ENCODE measurements at places on chromosomes 16 and 17.

DNA sequence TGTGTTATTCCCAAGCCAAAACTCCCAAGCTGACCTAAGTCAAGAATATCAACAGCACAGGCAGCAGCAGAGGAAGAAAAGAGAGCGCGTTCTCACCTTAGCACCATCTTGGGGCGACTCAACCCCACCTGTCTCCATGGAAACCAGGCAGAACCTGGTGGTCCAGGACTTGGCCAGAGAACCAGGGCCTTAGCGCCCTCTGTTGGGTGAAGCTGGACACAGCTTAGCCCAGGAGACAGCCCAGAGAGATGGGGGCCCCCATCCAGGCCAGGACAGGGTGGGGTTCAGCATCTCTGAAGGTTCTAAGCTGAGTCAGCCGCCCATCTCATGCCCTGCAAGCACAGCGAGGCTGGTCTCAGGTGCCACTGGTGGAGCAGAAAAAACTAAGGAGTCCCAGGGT lies 60.1 kb upstream of the TMEM132E start:
- no peak for DNase-seq

GRCh38 chr16:87246269-87247065 lies 70.7 kb downstream of the C16orf95 start:
- no peak for DNase-seq

DNA sequence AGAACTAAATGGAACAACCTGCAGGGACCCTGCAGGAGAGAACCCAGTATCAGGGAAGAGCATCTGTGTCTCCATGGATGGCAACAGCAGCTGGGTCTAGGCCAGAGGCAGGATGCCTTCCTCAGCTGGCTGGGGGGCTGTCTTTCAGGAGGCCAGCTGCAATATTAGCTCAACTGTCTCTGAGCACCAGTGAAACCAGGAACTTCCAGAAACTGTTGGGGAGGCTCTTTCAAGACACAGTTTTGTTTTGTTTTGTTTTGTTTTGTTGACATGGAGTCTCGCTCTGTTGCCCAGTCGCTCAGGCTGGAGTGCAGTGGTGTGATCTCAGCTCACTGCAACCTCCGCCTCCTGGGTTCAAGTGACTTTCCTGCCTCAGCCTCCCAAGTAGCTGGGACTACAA lies 7.6 kb downstream of the GPR142 start:
- no peak for DNase-seq

GRCh38 chr17:11499881-11500280 lies 98.4 kb upstream of the DNAH9 start:
- DNase-seq = no peak

Measured in upper lobe of right lung (tissue), 1 donor.